Uterus (tissue), 4 donors: ENCODE measurements at places on chromosomes 7 and 10. TPM values are rescaled to one million over a fixed set of nuclear protein-coding genes. Genes with fewer than 3 reads are reported as not detected.

The GRM3 gene
- total RNA-seq = not detected

The GRID1 gene
- total RNA-seq = 6.9 TPM

GRCh38 chr7:44787041-44787440 lies 9.4 kb upstream of the PPIA start:
- H3K4me1 ChIP-seq = no peaks in the 10 kb centered on the region
- H3K27ac ChIP-seq = no peak overlapping the region
- H3K36me3 ChIP-seq = no peaks in the 10 kb centered on the region
- H3K27me3 ChIP-seq = no peaks in the 10 kb centered on the region

- H3K4me3 ChIP-seq = no peak overlapping the region
- DNase-seq = no peak
- no peaks in the 10 kb centered on the region for H3K4me1 ChIP-seq
- no peaks in the 10 kb centered on the region for H3K27me3 ChIP-seq
Measured at GRCh38 chr10:34420795-34421194, 394.3 kb downstream of the PARD3 start.

GRCh38 chr10:12980713-12981306 lies 20.7 kb downstream of the CCDC3 start:
- no peaks in the 10 kb centered on the region for H3K4me1 ChIP-seq
- DNase-seq = no peak
- no peaks in the 10 kb centered on the region for H3K27me3 ChIP-seq
- no peak overlapping the region for H3K4me3 ChIP-seq

The NKX2-3 gene
- total RNA-seq = not detected

GRCh38 chr10:71736570-71736952 lies 17.0 kb upstream of the C10orf105 start:
- H3K36me3 ChIP-seq = no peaks in the 10 kb centered on the region
- no peak overlapping the region for H3K27ac ChIP-seq
- DNase-seq = no peak
- H3K4me1 ChIP-seq = no peaks in the 10 kb centered on the region
- no peaks in the 10 kb centered on the region for H3K27me3 ChIP-seq

DNA sequence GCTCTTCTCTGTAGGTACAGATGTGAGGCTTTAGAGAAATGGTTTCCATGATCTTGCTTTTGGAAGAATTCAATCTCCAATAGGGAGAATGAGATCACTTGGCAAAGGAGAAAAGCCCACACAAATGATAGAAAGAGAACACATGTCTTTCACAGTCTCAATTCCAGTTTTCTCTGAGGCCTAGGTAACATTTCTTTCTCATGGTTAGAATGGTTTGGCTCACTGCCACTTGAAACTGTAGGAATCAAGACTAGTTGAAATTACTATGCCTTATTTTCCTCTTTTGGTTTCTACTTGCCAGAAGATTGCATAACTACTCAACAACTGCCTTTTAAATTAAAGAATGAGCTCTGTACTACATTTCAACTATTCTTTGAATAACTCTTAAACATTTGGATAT lies 276.5 kb upstream of the TEX47 start:
- H3K27me3 ChIP-seq = no peaks in the 10 kb centered on the region
- no peak overlapping the region for H3K4me3 ChIP-seq
- no peaks in the 10 kb centered on the region for H3K36me3 ChIP-seq
- no peak for DNase-seq

GRCh38 chr10:8375137-8375536 lies 320.6 kb downstream of the GATA3 start:
- no peak overlapping the region for H3K4me3 ChIP-seq
- no peak overlapping the region for H3K27ac ChIP-seq
- no peaks in the 10 kb centered on the region for H3K27me3 ChIP-seq
- H3K4me1 ChIP-seq = no peaks in the 10 kb centered on the region

The HOXA2 gene
- total RNA-seq = not detected

GRCh38 chr10:20551761-20552160 lies 345.4 kb downstream of the NEBL start:
- H3K4me3 ChIP-seq = no peak overlapping the region
- no peak for DNase-seq
- H3K36me3 ChIP-seq = no peaks in the 10 kb centered on the region
- peak overlapping the region; percentile 10 for H3K27ac ChIP-seq

DNA sequence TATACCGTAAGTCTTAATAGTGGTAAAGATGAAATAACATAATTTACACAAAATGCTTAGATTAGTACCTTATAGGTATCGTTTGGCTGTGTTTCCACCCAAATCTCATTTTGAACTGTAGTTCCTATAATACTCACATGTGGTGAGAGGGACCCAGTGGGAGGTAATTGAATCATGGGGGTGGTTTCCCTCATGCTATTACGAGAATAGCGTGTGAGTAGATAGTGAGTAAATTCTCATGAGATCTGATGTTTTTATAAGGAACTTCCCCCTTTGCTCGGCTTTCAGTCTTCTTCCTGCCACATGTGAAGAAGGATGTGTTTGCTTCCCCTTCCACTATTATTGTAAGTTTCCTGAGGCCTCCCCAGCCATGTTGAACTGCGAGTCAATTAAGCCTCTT lies 426.3 kb upstream of the POT1 start:
- no peaks in the 10 kb centered on the region for H3K36me3 ChIP-seq
- no peaks in the 10 kb centered on the region for H3K27me3 ChIP-seq
- H3K4me3 ChIP-seq = no peak overlapping the region

DNA sequence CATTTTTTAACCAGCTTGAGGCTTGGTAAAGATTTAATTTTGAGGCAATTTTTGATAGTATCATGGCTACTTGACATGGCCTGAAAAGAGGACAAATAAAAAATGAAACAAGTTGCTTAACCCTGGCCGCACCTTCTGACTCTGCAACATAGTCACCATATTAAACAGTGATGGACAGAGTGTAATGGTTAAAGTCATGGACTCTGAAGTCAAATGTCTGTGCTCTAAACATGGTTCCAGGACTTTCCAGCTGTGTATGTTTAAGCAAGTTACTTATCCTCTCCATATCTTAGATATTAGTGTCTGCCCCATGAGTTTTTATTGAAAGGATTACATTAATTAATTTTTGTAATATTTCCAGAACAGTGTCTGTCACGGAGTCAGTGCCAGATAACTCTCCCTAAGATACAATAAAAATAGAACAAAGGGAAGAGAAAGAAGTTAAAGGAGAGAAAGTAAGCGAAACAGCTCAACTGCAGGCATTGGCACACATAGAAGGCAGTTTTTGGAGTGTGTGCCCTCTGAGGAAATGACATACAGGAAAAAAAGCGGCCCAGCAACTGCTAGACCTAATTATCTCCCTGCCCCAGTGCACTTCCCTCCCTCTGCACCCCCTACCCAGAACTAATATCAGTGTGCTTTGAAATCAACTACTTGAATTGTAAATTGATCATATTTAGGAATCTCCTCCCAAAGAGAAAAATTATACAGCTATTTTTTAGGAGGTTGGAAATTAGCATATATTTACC lies 65.3 kb downstream of the MACC1 start:
- no peaks in the 10 kb centered on the region for H3K4me1 ChIP-seq
- H3K27ac ChIP-seq = peak overlapping the region; percentile 69
- H3K27me3 ChIP-seq = no peaks in the 10 kb centered on the region
- DNase-seq = no peak
- H3K36me3 ChIP-seq = no peaks in the 10 kb centered on the region

The NCF1 gene
- 21.0 TPM for total RNA-seq

The EPO gene
- not detected for total RNA-seq

- no peaks in the 10 kb centered on the region for H3K36me3 ChIP-seq
- H3K27ac ChIP-seq = no peak overlapping the region
- no peak for DNase-seq
- H3K27me3 ChIP-seq = no peaks in the 10 kb centered on the region
- H3K4me1 ChIP-seq = no peaks in the 10 kb centered on the region
- H3K4me3 ChIP-seq = no peak overlapping the region
Measured at GRCh38 chr7:73909051-73909941, 48.3 kb downstream of the TMEM270 start.

GRCh38 chr10:73253225-73253555 lies 746 bp upstream of the MRPS16 start:
- no peaks in the 10 kb centered on the region for H3K36me3 ChIP-seq
- no peaks in the 10 kb centered on the region for H3K4me1 ChIP-seq
- DNase-seq = no peak
- no peaks in the 10 kb centered on the region for H3K27me3 ChIP-seq

The TYW1B gene
- total RNA-seq = 2.8 TPM

The HOXA1 gene
- 1.3 TPM for total RNA-seq

DNA sequence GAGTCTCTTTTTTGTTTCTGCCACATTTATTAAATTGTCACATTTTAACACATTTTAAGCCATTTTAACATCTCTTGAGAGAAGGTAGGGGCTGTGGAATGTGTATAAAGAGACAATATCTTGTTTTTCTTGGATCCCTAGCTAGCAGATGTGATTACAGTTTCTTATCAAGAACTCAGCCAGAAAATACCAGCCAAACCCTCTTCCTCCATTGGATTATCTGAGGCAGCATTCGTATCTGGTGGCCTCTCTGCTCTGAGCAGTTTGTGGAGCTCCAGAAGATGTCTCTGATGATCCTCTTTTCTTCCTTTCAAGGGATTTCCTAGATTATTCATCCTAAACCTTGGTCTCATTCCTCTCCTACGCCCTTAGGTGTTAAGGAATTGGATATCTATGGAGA lies 35.3 kb upstream of the PFKFB3 start:
- no peaks in the 10 kb centered on the region for H3K27me3 ChIP-seq
- DNase-seq = no peak
- H3K27ac ChIP-seq = no peak overlapping the region
- no peaks in the 10 kb centered on the region for H3K4me1 ChIP-seq

DNA sequence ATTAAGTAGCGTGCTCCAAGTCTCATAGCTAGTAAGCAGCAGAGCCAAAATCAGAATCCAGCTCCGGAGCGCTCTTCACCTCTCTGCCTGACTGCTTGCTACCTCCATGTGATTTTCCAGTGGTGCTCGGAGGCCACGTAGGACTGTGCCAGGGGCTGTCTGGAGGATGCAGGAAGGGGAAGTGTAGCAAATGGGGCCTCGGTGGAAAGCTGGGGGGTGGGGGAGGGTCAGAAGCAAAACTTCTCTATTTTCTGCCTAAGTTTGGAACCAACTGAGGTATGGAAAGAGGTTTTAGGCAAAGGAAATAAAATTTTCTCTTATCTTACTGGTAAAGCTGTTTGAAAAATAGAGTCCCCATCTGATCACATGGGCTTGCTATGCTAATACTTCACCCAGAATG lies 108.7 kb downstream of the TBXAS1 start:
- H3K4me3 ChIP-seq = no peak overlapping the region
- no peaks in the 10 kb centered on the region for H3K4me1 ChIP-seq
- H3K27me3 ChIP-seq = no peaks in the 10 kb centered on the region
- H3K36me3 ChIP-seq = no peaks in the 10 kb centered on the region
- no peak overlapping the region for H3K27ac ChIP-seq

The PARP12 gene
- total RNA-seq = 62.5 TPM

DNA sequence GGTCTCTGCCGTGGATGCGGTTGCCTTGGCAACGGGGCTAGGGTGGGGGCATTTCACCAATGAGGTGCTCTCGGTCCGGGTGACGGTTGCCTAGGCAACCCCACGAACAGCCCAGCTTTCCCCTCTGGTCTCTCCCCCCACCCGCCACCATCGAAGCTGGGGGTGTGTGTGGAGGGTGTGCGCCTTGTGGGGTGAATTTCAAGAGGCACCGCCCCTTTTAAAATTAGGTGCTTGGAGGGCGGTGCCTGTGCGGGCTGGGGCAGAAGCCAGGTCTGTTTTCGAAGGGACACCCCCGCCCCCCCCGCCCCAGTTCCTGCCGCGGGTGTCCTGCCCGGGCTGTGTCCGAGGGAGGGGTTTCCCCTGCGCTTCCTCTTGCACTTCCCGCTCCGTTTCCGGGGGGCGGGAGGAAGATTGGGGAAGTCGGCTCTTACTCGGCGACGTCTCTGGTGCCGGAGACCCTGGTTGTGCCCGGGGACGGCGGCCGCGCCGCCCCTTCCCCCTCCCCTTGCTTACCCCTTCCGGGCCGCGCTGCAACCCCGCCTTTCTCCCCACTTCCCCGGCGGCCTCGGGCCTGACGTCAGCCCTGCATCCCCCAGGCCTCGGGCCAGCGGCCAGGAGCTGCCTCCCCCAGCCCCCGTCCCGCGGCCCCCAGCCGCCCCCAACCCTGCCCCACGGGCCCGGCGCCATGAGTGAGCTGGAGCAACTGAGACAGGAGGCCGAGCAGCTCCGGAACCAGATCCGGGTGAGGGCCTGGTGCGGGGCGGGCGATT lies 2.2 kb downstream of the GNB2 start:
- no peaks in the 10 kb centered on the region for H3K36me3 ChIP-seq
- DNase-seq = peak; percentile 80
- H3K4me1 ChIP-seq = no peaks in the 10 kb centered on the region
- H3K27me3 ChIP-seq = no peaks in the 10 kb centered on the region
- H3K27ac ChIP-seq = peak overlapping the region; percentile 85

- H3K27me3 ChIP-seq = no peaks in the 10 kb centered on the region
- no peak overlapping the region for H3K4me3 ChIP-seq
- H3K4me1 ChIP-seq = no peaks in the 10 kb centered on the region
- H3K27ac ChIP-seq = no peak overlapping the region
Measured at GRCh38 chr7:140375892-140376730, 22.2 kb downstream of the SLC37A3 start.

The CRHR2 gene
- not detected for total RNA-seq

- DNase-seq = no peak
- H3K36me3 ChIP-seq = no peaks in the 10 kb centered on the region
- no peaks in the 10 kb centered on the region for H3K27me3 ChIP-seq
- H3K4me1 ChIP-seq = no peaks in the 10 kb centered on the region
- no peak overlapping the region for H3K27ac ChIP-seq
- no peak overlapping the region for H3K4me3 ChIP-seq
Measured at GRCh38 chr10:36736311-36736710, 389.1 kb upstream of the ANKRD30A start.

The TMEM213 gene
- not detected for total RNA-seq

DNA sequence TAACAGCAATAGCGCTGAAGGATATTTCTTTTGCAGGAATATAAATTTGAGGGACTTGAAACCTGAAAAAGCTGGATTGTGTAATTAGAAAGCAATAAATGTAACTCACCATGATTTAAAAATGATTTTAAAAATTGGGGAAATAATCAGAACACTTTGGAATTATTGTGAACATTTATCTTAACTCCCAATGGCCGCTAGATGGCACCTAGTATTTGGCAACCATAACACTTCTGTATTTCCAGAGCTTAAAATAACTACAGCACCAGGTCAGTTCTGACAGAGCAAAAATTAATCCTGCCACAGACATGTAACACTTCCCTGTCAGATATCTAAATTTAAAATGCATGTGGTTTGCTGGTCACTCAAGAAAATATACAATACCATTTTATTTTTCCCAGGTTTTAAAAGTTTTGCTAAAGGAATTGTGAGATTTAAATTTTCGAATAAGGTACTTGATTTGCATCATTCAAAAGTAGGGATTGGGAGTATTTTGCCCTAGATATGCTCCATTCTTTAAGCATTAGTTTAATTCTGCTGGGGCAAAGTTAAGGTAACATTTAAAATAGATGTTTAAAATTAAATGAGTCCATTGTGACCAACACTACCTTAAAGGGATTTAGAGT lies 144.5 kb downstream of the PPP1R3A start:
- H3K36me3 ChIP-seq = no peaks in the 10 kb centered on the region
- H3K4me1 ChIP-seq = no peaks in the 10 kb centered on the region
- DNase-seq = no peak
- no peak overlapping the region for H3K27ac ChIP-seq
